Activated CD4-positive, alpha-beta T cell treated with anti-CD3 and anti-CD28 coated beads, Interleukin-2, amount 50 U/mL, for 24 hours (primary cell): ENCODE measurements at places on chromosomes 4 and X.

DNA sequence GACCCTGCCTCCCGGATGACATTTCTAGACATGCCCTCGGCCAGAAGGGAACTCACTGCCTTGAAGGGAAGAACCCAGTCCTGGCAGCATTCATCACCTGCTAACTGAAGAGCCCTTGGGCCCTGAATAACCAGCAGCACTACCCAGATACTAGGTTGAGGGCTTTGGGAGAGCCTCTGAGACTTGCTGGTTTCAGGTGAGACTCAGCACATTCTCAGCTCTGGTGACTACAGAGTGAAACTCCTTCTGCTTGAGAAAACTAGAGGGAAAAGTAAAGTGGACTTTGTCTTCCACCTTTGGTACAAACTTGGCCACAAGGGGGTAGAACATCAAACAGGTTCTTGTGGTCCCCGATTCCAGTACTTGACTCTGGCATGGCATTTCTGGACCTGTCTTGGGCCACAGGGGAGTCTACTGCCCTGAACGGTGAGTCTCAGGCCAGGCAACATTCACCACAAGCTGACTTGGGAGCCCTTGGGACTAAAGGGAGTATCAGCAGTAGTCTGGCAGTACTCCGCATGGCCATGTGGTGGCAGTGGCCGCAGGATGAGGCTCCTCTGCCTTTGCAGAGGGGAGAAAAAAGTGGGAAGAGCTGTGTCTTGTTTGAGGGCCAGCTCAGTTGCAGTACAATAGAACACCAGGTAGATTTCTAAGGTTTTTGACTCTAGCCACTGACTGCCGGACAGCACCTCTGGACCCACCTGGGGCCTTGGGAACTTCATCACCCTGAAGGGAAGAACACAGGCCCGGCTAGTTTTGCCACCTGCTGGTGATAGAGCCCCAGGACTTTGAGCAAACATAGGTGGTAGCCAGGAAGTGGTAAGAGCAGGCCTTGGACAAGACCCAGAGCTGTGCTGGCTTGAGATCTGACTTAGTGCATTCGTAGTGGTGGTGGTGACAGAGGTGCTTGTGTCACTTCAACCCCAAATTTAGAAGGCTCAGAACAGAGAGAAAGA lies 414.8 kb downstream of the OPHN1 start:
- no peak for DNase-seq

GRCh38 chr4:164188236-164188635 lies 565.7 kb upstream of the SMIM31 start:
- DNase-seq = no peak

DNA sequence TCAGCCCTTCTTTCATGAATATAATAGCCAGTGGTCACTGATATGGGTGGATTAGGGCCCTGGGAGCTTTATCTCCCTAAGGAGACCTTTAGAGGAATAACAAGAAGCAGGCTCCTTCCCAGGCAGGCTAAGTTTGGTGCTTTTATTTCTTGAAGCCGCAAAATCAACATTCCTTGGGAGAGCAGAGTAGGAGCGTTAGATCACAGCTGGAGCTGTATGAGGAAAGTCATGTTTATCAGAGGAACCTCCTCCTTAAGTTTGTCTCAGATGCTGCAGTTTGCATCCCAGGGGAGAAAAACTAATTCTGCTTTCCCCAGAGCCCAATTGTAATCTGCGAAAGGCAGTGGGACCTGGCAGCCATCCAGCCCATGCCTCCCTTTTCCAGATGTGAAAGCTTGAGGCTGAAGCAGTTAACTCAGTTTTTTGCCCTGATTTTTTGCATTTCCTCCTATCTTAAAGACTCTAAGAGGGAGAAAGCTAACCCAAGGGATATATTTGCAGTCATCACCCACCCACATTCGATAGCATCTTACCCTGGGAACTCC lies 186.0 kb upstream of the FRMPD4 start:
- DNase-seq = no peak

DNA sequence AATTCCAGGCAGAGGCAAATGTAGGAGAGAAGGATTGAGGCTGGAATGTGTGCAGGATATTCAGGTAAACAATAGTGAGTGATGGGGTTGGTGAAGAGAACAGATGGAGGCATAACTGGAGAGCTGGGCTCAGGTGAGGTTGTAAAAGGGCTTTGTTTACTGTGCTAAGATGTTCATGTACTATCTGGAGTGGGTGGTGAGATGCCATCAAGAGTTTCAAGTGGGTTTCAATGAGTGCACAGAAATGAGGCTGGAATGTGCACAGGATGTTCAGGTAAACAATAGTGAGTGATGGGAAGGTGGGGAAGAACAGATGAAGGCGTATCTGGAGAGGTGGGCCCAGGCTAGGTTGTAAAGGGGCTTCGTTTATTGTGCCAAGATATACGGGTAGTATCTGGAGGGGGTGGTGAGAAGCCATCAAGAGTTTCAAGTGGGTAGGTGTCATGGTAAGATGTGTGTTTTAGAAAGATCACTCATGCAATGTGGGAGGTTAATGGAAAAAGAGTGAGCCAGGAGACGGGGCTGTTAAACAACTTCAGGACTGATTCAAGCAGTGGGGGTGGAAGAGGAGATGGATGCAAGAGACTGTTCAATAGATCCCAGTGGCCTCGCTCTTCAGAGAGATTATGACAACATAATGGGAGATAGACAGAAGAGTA lies 25.4 kb upstream of the NMU start:
- DNase-seq = peak; percentile 9

DNA sequence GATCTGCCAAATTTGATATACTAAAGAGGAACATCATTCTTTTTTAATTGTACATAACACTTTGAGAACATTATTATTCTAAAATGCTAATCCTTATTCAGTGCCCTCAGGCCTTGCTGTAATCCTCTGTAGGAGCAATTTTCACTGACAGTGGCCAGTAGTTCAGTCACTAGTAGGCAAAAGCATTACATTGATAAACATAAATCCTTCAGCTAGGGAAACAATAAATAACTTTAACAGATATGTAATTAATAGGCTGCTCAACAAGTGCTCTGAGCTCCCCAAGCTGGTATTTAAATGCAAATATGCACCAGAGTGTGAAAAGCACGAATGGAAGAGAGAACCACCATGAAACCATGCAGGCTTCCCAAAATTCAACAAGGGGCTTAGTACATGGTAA lies 77.7 kb upstream of the FAM47C start:
- DNase-seq = no peak

GRCh38 chrX:48558271-48558670 lies 16.0 kb upstream of the RBM3 start:
- DNase-seq = no peak

- no peak for DNase-seq
These were observed 672.0 kb upstream of the INTU start for GRCh38 chr4:126960760-126961159.

DNA sequence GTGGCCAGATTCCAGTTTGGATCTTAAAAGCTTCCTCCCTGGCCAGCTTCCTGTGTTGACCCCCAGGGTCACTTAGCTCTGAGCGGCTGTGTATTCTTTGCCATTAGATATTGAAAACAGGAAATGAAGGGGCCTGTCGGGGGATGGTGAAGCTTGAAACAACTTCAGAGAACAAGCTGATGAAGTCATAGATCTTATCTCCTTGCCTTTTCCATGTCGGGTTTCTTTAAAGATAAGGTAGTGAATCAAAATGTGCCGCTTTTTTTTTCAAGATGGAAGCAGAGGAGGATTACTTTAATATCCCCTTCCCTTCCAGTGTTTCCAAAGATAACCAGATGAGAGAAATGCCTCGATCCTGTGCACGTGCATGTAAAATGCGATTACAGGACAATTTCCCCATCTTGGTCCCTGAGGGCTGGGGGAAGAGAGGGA lies 508.5 kb downstream of the MID1IP1 start:
- DNase-seq = peak; percentile 54

DNA sequence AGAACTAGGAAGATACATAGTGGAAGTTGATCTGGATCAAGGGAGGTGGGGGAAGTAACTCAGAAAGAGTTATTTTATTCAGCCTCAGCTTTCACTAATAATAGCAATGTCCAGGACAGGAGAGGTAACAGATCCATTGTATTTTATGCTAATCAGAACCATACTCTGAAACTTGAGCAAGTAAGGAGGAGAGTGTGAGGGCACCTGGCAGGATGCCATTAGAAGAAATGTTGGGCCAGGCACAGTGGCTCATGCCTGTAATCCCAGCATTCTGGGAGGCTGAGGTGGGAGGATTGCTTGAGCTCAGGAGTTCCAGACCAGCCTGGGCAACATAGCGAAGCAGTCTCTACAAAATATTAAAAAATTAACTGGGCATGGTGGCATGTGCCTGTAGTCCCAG lies 16.3 kb downstream of the GPR34 start:
- DNase-seq = no peak

- no peak for DNase-seq
These were observed 1675.5 kb downstream of the STIM2 start for GRCh38 chr4:28536124-28536523.

DNA sequence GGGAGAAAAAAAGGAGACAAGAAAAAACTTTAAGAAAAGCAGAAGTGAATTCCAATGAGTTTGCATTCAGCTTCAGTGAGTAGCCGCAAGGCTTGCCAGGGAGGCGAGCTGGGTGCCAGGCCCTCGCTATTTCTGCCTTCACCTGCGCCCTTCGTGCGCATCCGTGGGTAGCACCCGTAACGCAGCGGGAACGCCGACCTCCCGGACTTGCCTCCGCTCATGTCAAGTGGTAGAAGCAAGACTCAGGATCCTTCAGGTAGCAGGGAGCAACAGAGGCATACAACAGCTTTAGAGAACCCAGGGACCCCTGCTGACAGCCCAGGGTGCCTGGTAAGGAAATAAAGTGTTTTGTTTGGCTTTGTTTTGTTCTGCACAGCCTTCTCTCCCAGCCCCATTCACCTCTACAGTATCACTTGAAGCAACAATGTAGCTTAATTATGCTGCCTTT lies 140.0 kb upstream of the BCOR start:
- no peak for DNase-seq

GRCh38 chr4:149409146-149409545 lies 406.5 kb downstream of the IQCM start:
- no peak for DNase-seq

- DNase-seq = no peak
These were observed 134.0 kb upstream of the ANXA3 start for GRCh38 chr4:78417603-78418002.

GRCh38 chr4:140756319-140757231 lies at the start of gene TBC1D9:
Gene TBC1D9 (minus strand): TSS chr4:140756385. CDS start chr4:140756045, 340 bp downstream.
- DNase-seq = no peak

GRCh38 chr4:96149894-96150293 lies 310.0 kb downstream of the PDHA2 start:
- DNase-seq = no peak

DNA sequence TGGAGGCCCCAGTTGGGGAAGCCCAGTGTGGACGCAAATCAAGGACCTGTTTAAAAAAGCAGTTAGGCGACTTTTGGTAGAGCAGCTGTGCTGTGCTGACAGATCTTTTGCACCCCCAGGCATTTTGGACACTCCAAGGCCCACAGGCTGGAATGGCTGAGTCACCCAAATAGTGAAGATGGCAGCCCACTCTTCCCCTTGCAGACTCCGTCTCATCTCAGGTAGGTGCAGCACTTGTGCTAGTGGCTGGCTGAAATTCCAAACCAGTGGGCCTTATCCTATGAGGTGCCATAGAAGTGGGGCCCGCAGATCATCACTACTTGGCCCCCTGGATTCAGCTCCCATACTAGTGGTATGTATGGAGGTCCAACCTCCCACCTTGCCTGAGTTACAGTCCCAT lies 42.8 kb downstream of the CPXCR1 start:
- DNase-seq = no peak

- DNase-seq = no peak
These were observed 148.5 kb downstream of the NAA11 start for GRCh38 chr4:79177388-79177787.

- DNase-seq = no peak
These were observed 127.8 kb downstream of the UBE2K start for GRCh38 chr4:39825741-39826231.

GRCh38 chr4:144174401-144175067 lies 34.0 kb upstream of the GYPA start:
- DNase-seq = peak; percentile 5

GRCh38 chrX:141839856-141840255 lies 1.7 kb downstream of the MAGEC3 start:
- DNase-seq = no peak

DNA sequence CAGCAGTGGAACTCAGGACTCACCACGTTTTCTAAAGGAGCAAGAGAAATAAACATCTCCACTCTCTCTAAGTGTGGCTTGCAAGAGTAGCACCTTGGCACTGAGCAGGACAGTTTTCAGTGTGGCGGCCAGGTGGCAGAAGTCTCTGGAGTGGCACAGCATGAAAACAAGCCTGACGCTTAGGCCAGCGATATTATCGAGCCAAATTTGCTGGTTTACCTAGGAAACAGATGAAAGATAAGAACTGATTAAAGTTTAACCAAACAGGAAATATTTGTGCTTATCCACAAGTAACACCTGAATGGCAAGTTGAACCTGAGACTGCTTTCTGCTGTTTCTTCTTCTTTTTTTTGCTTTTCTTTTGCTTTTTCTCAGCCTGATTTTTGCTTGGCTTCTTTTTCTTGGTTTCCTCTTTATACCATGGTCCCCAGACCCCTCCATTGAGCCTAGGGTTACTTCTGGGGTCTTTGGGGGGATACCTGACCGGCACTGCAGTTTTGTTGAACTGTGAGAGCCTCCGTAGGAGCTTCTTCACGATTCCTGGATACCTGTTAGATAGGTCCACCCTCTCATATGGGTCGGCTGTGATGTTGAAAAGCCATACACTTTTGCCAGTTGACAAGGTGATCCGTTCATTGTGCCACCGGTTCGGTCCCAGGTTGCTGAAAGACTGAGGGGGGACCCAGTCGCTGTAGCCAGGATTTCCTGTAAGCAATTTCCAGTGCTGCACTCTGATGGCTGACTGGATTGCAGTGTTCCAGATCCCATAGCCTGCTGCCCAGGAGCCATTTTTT lies 77.3 kb downstream of the ARSJ start:
- DNase-seq = peak; percentile 18

DNA sequence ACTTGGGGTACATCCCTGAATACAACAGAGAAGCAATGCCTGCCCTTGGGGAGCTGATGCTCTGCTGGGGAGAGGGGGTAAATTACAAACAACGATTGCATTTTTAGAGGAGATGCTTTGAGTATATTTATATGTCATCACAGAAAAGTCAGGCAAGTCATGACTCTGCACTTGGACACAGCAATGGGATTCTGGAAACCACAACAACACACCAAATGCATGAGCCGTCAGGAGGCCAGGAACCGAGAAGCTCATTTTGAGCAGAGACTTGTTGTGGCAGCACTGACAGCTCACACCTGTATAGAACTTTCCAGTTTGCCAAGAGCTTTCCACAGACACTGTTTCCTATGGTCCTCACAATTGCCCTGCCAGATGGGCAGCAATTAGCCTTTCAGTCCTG lies 113.2 kb upstream of the RBPJ start:
- DNase-seq = no peak

DNA sequence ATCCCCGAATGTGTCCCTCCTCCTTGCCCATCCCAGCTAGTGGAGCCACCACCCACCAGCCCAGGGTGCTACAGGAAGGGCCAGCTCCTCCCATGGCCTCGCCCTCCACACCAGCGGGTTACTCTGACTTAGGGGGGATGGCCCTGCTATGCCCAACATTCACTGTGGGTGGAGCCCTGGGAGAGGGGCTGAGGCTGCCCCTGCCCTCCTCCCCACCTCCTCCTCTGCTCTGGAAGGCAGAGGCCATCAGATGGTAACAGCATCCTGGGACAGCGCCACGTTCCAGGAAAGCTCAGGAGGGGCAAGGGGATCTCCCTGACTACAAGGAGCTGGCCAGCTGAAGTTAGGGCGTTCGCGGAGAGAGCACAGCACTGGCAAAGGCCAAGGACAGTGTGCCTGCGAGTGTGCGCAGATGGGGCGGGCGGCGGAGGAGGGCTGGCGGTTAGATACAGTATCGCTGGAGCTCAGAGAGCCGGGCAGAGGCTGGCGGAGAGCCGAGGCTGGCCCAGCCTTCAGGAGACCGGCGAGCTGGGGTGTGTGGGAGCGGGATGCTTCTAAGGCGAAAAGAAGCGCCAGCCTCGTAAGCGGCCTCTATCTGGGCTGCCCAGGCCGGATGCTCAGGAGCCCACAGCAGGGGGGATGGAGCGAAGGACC lies 1.5 kb downstream of the JAKMIP1 start:
- DNase-seq = no peak
